Mammary microvascular endothelial cell (primary cell): ENCODE measurements at places on chromosomes 12 and 14. TPM values are rescaled to one million over a fixed set of nuclear protein-coding genes. Genes with fewer than 3 reads are reported as not detected.

The CAPZA3 gene
- total RNA-seq: not detected in 2 replicates

The EML5 gene
- 0.05 and 0.13 TPM in 2 replicates for total RNA-seq

The C12orf50 gene
- total RNA-seq: not detected in 2 replicates

The DHRS2 gene
- 0.13 and 0.20 TPM in 2 replicates for total RNA-seq

The LGR5 gene
- total RNA-seq: not detected in 2 replicates

The NPFF gene
- not detected in 2 replicates for total RNA-seq

The RNU4-1 gene
- under 0.01 TPM in 2 replicates for total RNA-seq

The OTX2 gene
- total RNA-seq: not detected in 2 replicates

The PHETA1 gene
- total RNA-seq: 9.5 and 11.4 TPM in 2 replicates

The SAMD4A gene
- 45.6 and 50.7 TPM in 2 replicates for total RNA-seq

The KRT75 gene
- total RNA-seq: not detected in 2 replicates

The HCAR2 gene
- total RNA-seq: not detected in 2 replicates

The GMFB gene
- total RNA-seq: 32.8 and 38.0 TPM in 2 replicates
